ENCODE measurements at places on chromosomes 13 and 19. TPM values are rescaled to one million over a fixed set of nuclear protein-coding genes. Genes with fewer than 3 reads are reported as not detected.
A peak's percentile ranks its signal among the peaks of the same experiment; 100 is the strongest.

DNA sequence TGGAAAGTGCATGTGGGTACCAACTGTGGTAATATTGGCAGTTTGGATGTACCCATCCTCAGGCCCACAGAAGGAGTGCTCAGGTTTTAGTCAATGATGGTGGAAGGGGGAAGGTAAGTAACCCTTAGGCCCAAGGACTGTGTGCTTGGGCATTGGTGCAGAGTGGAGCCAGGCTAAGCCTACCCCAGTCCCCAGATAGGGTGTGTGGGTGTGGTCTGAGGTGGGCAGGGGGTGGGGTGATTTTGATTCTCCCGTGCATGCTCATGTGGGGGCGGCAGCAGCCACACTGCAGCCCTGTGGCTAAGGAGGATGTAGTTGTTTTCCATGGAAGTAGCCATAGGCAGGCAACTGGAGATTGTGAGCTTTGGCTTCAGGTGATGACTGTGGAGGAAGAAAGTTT lies 2197.3 kb downstream of the PCDH9 start:
- DNase-seq = no peak

DNA sequence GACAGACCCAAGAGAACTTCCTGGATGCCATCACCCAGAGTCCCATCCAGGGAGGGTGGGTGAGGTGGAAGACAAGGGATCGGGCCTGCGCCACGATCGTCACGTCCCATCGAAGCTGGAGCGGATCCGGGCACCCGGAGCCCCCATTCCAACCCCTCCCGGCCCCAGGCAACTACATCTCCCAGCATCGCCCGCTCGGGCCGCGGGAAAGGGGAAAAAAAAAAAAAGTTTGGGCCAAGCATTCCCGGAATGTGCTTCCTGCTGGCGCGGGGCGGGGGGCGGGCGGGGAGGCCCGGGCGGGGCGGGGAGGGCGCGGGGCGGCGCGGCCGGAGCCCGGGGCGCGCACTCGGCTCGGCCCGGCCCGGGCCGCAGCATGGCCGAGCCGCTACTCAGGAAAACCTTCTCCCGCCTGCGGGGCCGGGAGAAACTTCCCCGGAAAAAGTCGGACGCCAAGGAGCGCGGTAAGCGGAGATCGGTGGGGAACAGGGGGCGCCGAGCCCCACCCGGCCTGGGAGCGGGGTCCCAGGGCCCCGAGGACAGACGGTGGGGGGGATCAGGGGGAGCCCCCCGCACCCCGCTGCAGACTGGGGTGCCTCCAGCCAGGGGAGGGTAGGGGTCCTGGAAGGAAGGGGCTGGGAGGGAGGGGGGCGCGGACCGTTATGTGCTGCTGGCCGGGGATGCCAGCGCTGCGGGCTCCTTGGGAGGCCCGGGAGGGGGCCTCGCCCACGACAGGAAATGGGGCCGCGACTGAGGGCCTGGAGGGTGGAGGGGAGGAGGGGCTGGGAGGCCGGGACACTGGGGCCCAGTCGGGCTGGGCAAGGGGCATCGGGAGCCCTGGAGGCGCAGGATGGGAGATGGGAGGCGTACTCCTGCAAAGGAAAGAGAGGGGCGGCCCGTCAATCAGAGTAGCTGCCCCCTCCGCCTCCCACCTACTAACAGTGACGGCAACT lies at the start of gene SYDE1:
Gene SYDE1, plus strand, starts transcription at position 341 of the 950 bp plus-strand sequence. Its CDS starts 33 bp downstream, at position 374.
- DNase-seq = no peak

GRCh38 chr13:23574421-23575145 lies 4.4 kb downstream of the TNFRSF19 start:
- no peak for DNase-seq

DNA sequence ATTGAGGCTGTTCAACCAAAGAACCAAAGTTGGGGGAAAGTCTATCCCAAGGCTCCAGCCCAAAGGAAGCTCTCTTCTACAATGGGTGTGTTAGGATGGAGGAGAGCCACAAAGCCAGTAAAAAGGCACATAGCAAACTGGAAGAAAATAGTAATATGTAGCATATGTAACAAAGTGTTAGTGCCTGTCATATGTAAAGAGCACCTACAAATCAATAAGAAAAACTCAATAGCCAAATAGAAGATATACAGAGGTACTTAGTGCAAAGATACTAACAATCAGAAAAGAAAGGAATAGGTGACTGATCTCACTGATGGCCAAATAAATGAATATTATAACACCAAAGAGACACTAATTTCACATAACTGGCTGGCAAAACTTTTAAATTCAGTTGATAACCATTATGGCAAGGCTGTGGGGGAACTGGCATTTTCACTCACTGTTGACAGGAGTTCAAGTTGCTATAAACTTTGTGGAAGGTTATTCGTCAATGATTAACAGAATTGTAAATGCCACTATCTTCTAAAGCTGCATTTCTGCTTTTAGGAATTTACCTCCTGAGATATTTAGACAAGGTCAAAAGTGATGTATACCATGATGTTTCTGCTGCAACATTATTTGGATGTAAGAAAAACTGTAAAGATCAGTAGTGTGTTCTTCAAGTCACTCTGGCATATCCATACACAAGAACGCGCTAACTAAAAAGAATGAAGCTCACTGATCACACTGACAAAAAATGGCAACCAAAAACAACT lies 110.8 kb downstream of the GNG7 start:
- no peak for DNase-seq

DNA sequence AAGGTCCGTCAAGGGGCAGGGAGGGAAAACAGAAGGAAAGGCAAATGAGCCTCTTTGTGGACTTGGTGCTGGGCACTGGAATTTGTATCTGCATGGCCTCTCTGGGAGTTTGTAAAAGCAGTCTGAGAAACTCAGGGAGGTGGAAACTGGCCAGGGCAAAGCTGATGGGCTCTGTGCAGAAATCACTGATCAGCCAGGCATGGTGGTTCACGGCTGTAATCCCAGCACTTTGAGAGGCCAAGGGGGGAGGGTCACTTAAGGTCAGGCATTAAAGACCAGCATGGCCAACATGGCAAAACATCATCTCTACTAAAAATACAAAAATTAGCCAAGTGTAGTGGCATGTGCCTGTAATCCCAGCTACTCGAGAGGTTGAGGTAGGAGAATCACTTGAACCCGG lies 369.9 kb upstream of the ZNF507 start:
- DNase-seq = peak; percentile 43

DNA sequence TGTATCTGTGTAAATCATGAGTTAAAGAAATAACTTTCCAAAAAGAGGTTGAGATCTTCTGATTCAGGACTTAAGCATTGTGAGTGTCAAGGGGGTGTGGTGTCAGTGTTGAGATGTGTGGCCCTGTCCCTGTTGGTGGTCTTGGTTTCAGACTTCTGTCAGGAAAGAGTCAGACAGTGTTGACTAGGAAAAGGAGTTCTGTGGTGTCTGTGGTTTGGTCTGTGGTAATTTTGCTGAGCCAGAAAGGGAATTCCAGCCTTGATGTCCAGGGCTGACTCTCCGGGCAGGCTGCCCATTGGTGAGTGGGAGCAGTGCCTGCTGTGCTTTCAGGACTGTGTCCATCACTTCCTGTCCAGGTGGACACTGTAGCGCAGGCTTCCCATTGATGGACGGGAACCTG lies 39.8 kb upstream of the IGFL4 start:
- DNase-seq = no peak

DNA sequence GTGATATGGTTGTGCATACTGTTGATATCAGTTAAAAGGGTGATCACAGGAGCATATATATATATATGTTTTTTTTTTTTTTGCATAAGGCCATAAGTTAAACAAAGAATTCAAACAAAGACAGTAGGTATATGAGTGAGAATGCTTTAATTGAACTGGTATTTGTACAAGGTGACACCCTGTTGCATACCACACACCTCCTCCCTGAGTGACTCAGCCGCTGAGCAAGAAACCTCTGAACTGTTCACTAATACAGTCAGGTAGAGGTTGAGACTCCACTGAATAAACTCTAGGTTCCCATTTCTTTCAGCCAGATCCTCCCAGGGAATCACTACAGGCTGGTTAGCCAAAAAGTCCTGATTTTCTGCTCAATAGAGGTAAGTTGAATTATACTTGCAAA lies at the start of gene SCEL:
Gene SCEL, plus strand, starts transcription at position 259 of the 400 bp plus-strand sequence. CDS start 20,170 bp downstream, outside the sequence.
- DNase-seq = no peak

GRCh38 chr13:26280822-26281221 lies 26.9 kb downstream of the CDK8 start:
- DNase-seq = no peak

DNA sequence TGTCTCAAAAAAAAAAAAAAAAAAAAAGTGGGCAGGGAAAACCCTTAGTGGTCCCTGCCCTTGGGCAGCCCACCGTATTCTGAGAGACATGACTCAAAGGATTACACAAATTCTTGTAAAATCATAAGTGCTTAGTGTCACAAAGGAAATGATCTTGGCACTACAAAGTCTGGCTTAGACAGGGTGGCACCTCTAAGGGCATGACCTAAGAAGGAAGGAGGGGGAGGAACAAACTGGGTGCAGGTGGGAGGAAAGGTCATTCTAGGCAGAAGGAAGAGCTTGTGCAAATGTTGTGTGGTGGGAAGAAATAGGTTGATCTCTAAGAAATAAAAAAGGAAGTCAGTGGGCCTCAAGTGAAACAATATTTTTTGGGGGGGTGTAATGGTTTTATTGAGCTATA lies 10.4 kb downstream of the PNPLA6 start:
- DNase-seq = no peak

- no peak for DNase-seq
Observed at GRCh38 chr13:102847272-102848234, 1.7 kb downstream of the ERCC5 start.

GRCh38 chr19:3458229-3459088 lies 21.9 kb downstream of the SMIM24 start:
- DNase-seq = no peak

- DNase-seq = no peak
Observed at GRCh38 chr19:58328999-58329398, 2.2 kb downstream of the ZSCAN22 start.

- no peak for DNase-seq
Observed at GRCh38 chr19:4548238-4548584, 8.4 kb upstream of the LRG1 start.

DNA sequence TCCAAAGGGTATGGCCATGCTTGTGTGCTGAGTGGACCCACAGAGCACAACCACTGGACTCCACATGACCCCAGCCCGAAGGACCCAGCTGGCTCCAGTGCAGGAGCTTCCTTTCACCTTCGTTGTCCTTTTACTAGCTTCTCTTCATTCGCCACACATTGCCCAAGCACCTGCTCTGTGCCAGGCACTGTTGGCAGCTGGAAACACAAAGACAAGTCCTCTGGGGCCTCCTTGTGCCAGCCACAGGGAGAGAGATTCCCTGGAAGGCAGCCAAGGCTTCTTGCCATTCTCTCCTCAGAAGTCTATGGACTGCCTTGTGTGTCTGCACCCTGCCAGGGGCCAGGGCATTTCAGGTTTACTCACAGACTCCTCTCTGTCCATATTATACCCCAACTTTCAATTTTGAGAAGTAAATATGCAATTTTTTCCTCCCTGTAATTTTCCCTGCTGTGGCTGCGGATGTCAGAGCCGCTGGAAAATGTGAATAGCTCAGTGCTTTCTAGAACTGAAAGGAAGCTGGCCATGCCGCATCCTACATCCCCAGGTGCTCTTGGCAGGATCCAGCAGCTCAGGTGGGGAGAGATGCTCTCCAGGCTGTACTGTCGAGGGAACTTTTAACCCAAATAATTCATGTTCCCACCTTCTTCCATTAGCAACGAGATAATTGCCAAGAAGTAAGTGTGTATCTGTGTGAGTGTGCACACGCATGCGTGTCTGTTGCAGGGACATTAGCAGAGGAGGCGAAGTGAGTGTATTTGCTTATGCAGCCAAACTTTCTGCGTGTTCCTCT lies 57.2 kb downstream of the CHST8 start:
- no peak for DNase-seq

GRCh38 chr13:36188441-36188840 lies 25.9 kb downstream of the SOHLH2 start:
- no peak for DNase-seq

GRCh38 chr19:29704562-29705558 lies 10.2 kb downstream of the C19orf12 start:
- DNase-seq = no peak

- no peak for DNase-seq
Observed at GRCh38 chr13:72431981-72432682, 295.3 kb downstream of the MZT1 start.

GRCh38 chr13:113050734-113051431 lies 54.7 kb upstream of the F7 start:
- DNase-seq = no peak

DNA sequence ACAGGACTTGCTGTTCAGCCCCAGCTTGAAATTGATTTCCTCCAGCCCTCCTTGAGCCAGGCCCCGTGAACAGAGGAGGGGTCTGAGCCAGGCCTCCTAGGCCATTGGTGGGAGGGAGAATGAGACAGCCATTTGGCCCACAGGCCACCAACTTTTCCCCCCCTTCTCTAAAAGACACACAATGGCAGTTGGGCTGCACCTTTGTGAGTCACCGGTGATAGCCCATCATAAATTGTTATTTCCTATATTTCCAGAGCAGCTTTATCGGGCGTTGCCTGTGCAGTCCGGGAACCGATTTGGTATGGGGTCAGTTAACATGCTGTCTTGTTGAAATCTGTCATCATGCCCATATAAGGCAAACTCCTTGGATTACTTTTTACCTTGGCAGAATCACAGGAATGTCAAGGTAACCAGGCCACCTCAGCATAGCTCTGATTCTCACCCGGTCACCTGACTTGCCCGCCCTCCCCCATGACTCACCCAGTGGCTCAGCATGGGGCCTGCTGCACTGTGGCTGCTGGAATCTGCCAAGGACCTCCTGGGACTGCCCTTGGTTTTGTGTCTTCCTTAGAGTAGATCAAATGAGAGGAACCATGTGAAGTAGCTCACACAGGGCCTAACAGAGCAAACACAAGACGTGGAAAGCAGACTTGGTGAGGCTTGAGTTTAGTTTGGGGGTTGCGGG lies 36.1 kb downstream of the ACTN4 start:
- no peak for DNase-seq

Gene NANOS2
- not detected for total RNA-seq

Gene LAIR1
- not detected for total RNA-seq

Gene CYP2F1
- not detected for total RNA-seq

Gene CCDC70
- not detected for total RNA-seq

Gene POU4F1
- total RNA-seq = 0.93 TPM

Gene ZNF99
- total RNA-seq = not detected

Gene GARIN5A
- total RNA-seq = 1.9 TPM

Gene GAPDHS
- total RNA-seq = not detected

Gene SRRM5
- 0.56 TPM for total RNA-seq

Gene SERTAD1
- total RNA-seq = 9.2 TPM

Gene KLF5
- 189 TPM for total RNA-seq
